ENCODE measurements at places on chromosomes 6 and 20.

GRCh38 chr6:5274231-5274630 is 12.9 kb downstream of the FARS2 start:
- no peak for DNase-seq

GRCh38 chr6:2843138-2843740 is 1.6 kb upstream of the SERPINB1 start:
- DNase-seq = no peak

GRCh38 chr20:53739799-53740785 is 146.5 kb upstream of the ZNF217 start:
- no peak for DNase-seq

GRCh38 chr6:2480267-2480966 is 235.0 kb upstream of the GMDS start:
- DNase-seq = no peak

DNA sequence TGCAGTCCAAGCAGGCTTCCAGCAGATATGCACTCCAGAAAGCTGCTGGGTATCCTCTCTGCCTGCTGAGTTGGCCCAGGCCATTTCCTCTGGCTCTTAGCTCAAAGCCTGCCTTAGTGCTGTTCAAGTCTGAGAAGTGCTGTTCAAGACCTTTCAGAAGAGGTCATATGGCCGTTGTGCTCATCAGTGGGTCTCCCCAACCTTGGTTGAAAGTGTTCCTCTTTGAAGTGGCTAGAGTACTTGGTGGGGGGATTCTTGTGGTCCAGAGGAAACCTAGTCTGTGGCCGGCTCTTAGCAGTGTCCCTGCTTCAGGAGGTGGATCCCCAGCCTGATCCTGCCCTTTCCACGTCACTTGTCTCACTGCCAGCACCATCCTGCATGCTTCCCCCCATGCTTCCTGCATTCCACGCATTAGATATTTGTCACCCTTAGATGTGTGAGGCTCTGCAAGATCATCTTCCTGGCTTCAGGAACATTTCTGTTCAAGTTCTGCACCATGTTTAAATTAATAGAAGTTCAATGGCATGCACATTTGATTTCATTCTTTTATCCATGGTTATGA is 105.0 kb downstream of the FIG4 start:
- DNase-seq = no peak

- DNase-seq = no peak
Observed at GRCh38 chr6:10465629-10466499, 51.0 kb upstream of the TFAP2A start.

GRCh38 chr20:56788041-56788670 is 159.1 kb downstream of the TFAP2C start:
- no peak for DNase-seq

- DNase-seq = no peak
Observed at GRCh38 chr20:3209946-3210317, 634 bp downstream of the ITPA start.

GRCh38 chr6:41040101-41040939 is 1.3 kb upstream of the UNC5CL start:
- no peak for DNase-seq

- DNase-seq = no peak
Observed at GRCh38 chr6:51533962-51534361, 553.5 kb downstream of the PKHD1 start.

DNA sequence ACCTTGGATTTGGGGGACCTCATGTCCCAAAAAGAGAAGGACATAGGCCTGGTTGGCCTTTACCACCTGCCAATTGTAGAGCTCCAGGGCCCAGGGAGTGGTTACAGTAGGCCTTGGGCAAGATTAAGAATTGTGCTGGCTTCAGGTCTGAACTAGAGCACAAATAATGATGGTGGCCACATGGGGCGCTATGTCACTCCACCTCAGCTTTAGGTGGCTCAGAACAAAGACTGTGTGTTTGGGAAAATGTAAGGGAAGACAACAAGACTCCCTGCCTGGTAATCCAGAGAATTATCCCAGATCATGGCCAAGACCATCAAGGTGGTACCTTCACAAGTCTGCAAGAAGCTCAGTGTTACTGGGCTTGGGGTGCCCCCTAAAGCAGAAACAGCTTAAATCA is 224.9 kb upstream of the OPRM1 start:
- DNase-seq = no peak

- DNase-seq = no peak
Observed at GRCh38 chr6:149152521-149152920, 165.0 kb upstream of the TAB2 start.

GRCh38 chr6:1280666-1281300 is 31.1 kb upstream of the FOXQ1 start:
- no peak for DNase-seq

DNA sequence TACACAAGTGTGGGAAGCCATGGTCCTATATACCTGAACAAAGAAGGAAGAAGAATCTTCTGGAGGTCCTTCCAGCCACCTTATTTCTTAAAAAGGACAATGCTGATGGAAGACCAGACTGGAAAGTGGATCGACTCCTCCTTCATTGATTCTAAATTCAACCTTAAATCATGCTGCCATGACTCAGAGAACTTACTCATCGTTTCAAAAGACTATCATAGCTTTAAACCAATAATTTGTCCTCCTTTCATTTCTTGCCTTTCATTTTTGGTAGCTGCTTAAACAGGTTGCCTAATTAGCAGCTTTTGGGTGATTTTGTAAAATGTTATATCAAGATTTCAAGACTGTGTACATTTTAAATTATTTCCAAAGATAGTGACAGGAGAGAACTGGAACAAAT is 60.8 kb downstream of the RTN4IP1 start:
- no peak for DNase-seq

- no peak for DNase-seq
Observed at GRCh38 chr20:2305946-2306345, 10.1 kb downstream of the TGM3 start.

- no peak for DNase-seq
Observed at GRCh38 chr6:80618953-80619352, 512.5 kb downstream of the BCKDHB start.
